GM12891 (cell line): ENCODE measurements at places on chromosomes 1 and 21.

DNA sequence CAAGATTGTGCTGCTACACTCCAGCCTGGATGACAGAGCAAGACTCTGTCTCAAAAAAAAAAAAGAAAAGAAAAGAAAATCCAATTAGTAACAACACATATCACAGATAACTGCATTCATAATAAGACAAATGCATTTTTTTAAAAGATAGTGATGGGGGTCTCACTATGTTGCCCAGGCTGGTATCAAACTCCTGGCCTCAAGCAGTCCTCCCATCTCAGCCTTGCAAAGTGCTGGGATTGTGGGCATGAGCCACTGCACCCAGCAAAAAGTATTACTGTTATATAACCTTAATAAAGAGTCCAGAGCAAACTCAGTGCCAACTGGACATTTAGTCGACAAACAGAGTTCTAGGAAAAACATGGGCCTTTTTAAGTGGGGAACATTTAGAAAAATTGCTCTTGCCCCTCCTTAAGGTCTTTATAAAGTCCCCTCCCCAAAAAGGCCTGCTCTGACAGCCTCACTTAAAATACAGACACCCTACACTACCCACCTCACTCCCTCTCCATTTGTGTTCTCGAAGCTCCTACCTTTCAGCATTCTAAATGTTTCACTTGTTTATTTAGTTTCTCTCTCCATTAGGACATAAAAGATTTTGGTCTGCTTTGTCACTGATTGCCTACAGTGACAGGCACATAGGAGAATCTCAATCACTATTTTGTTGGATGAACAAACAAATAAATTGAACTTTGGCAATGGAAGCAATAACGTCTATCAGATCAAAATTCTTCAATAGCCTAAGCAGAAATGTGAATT is 7.5 kb downstream of the ABCB10 start:
- no peak for DNase-seq

DNA sequence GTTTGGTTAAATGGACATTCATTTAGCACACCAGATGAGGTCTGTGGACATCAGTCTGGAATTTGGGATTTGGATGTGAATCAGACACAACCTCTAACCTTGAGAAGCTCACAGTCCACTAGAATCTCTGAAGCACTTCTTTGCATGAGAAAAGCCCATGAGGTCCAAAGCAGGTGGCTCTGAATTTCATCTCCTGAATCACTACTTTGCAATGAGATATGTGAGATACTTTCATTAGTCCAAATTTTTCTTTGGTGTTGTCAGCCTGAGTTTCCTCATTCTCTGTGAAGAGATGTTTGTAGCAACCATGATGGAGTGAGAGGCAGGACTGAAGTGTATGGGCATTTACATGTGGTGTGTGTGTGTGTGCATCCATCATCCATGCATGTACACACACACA is 16.5 kb upstream of the LCE2D start:
- no peak for DNase-seq

GRCh38 chr1:150127868-150128267 is 21.8 kb upstream of the PLEKHO1 start:
- DNase-seq, result no peak

DNA sequence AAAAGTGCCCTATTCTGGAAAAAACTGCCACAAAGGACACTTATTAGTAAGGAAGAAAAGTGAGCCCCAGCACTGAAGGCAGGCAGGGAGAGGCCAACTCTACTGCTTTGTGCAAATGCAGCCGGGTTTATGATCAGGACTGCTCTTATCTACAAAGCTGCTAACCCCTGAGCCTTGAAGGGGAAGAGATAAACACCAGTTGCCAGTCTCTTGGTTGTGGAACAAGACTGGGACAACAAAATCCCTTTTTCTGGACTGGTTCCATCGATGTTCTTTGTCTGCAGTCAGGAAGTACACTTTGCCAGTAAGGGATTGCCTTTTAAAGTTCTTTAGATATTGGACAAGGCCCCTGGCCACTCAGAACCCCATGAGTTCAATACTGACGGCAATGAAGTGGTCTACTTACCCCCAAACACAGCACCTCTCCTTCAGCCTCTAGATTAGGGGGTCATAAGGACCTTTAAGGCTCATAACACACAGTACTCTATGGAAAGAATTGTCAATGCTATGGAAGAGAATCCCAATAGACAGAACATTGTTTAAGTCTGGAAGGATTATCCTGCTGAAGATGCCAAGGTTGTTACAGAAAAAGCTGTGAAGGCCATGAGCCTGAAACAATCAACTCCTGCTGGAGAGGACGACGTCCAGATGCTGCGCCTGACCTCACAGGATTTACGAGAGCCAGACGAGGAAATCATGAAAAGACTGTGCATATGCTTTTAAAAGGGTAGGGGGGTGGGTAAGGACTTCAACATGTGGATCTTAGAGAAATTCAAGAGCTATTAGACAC is 43.6 kb downstream of the GNB1 start:
- DNase-seq, result no peak
